ENCODE measurements at places on chromosomes 3 and 15.

DNA sequence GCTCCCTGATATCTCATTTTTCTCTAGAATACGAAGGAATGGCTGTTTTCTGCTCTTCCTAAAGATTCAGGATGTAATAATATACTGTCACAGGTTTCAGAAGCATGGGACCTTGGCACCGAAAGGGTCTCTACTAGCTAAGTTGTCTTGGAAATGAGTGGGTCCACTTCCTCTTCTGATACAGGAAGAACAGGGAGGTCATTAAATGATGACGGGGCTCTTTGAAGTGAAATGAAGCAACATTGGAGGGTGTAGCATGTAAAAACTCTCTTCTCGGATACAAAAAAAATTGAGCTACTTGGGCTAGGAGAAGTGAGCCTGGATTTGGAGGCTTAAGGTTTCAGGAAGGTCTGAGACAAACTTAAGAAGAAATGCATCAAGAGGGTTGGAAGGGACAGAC, 349.8 kb upstream of the TPRG1 start:
- no peak for DNase-seq

DNA sequence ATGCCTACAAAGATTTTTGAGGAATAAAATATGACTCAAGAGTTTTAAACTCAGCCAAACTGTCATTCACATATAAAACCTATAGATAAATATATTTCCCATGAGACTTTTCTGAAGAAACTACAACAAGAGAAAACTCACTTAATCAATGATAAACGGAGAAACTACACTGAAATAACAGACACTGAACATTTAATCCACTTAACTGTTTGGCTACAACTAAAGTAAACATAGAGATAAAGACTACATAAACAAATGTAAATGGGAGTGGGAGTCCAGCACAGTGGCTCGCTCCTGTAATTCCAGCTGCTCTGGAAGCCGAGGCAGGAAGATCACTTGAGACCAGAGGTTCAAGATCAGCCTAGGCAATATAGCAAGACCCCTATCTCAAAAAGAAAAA, 79.2 kb downstream of the MEX3B start:
- no peak for DNase-seq

- DNase-seq: peak; percentile 22
These were observed 17.7 kb downstream of the MYNN start for GRCh38 chr3:169790687-169791429.

DNA sequence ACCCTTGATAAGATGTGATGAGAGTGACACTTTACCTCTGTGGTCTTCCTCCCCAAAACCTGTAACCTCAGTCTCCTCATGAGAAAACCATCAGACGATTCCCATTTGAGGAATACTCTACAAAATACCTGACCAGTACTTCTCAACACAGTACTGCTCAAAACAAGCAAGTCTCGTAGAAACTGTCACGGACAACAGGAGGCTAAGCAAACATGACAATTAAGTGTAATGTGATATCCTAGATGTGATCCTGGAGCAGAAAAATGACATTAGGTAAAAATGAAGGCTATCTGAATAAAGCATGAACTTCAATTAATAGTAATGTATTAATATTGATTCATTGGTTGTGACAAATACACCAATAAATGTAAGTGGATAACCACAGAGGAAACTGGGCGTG, 113.6 kb downstream of the CACNA2D3 start:
- DNase-seq: no peak

DNA sequence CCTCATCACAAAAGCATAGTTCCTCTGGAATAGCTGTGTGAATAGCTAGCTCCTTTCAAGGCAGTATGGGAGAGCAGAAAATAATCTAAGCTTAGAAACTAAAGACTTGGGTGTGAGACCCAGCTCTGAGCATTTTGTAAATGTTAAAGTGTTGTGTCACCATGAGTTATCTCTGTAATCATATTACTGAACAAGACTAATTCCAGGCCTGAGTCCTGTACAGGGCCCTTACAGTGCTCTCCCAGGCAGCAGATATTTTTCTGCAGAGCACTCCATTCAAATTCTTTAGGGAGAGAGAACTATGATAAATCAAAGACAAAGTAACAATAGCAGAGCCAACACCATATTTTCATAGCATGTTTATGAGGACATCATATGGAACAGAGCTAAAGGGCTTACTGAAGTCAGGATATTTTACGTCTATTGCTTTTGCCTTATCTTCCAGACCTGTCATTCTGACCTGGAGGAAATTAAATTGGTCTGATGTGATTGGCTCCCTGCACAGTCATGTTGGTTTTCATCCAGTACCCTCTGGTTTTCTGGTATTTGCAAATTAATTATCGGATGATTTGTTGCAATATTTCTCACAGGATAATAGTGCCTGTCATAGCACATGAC, 172.6 kb upstream of the PPP2R3A start:
- DNase-seq: no peak

DNA sequence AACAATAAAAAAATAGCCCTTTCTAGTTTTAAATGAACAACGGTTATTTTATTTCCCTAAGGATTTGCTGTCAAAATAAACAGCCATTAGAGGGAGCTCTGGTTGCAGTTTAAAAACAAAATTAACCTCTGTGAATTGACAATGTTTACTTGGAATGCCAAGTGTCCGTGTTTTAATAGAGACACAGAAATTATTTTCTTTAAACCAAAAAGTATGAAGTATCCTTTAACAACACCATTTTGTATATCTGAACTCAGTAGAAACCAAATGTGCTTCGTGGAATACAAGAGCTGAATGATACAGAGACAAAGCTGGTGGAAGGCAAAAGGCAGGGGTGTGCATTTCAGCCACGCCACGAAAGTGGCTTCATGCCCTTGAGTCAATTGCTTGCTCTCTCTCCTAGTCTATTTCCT, 74.4 kb downstream of the MOBP start:
- peak; percentile 51 for DNase-seq

- DNase-seq: peak; percentile 43
These were observed 562.9 kb upstream of the KCNMB2 start for GRCh38 chr3:177973241-177973840.

DNA sequence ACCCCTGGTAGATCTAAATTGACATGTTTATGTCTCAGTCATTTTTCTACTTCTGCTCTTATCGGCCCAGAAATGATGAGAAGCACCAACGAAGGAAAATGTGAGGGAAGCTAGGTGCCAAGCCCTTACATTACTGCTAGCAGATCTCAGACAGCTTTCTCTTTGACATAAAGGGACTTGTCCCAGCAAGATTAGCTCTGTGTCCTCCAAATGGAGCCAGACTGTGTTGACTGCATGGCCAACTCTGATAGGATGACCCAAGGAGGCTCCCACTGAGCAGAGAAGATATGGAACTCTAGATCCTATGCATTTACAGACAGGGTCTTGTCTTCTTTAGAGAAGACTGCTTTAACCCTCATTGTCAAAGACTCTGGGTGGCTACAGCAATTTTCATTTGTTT, 2.8 kb upstream of the MCTP2 start:
- no peak for DNase-seq

All from fibroblast of mammary gland (primary cell).